HS-27A (cell line): ENCODE measurements at places on chromosomes 2 and 18.

GRCh38 chr2:207635468-207636200, 10.4 kb upstream of the METTL21A start:
- DNase-seq, result no peak

DNA sequence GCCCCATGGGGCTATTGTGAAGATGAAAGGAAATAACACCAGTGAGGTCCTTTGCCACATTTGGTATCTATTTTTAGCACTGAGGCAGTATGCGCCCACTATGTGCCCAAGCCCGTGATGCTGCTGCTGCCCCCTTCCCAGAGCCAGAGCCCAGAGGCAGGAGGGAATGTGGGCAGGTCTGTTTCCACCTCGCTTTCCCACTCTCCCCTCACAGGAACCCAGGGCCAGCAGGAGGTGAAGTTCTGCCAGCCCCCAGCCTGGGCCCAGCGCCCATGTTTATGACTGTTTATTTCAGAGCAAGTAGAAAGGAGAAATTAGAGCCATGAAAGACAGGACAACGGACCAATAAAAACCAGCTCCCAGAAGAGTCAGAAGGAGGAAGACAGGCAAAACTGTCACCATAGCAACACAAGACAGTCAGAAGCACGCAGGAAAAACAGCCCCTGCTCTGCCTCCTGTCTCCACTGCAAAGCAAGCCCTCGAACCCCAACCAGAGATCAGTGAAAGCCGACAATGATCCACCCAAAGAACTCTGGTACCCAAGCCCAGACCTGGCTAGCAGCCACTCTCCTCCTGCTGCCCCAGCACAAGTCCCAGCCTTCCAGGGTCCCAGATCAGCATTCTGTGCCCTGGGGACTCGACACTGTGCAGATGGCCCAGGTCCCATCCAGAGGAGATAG, 1.4 kb downstream of the CYRIA start:
- DNase-seq, result no peak

DNA sequence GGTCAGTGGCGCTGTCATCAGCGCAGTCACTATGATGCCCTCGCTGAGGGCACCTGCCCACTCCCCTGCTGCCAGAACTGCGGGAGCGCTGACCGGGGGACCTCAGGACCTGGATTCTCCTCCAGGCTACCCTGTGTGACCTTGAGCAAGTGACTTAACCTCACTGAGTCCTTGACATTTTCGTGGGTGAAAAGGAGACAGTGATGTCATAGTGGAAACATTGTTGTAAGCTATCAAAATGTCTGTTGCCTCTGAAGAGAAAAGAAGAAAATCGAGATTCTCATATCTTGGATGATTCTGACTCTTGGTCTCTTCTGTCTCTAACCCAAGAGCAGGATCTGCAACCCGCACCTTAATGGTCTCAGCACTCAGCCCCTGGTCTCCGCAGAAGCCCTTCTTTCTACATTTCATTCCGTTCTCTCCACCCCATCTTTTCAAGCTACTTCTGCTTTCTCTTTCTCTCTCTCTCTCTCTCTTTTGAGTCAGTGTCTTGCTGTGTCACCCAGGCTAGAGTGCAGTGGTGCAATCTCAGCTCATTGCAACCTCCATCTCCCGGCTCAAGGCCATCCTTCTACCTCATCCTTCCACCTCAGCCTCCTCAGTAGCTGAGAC, 978 bp upstream of the TUBA4A start:
- no peak for DNase-seq

DNA sequence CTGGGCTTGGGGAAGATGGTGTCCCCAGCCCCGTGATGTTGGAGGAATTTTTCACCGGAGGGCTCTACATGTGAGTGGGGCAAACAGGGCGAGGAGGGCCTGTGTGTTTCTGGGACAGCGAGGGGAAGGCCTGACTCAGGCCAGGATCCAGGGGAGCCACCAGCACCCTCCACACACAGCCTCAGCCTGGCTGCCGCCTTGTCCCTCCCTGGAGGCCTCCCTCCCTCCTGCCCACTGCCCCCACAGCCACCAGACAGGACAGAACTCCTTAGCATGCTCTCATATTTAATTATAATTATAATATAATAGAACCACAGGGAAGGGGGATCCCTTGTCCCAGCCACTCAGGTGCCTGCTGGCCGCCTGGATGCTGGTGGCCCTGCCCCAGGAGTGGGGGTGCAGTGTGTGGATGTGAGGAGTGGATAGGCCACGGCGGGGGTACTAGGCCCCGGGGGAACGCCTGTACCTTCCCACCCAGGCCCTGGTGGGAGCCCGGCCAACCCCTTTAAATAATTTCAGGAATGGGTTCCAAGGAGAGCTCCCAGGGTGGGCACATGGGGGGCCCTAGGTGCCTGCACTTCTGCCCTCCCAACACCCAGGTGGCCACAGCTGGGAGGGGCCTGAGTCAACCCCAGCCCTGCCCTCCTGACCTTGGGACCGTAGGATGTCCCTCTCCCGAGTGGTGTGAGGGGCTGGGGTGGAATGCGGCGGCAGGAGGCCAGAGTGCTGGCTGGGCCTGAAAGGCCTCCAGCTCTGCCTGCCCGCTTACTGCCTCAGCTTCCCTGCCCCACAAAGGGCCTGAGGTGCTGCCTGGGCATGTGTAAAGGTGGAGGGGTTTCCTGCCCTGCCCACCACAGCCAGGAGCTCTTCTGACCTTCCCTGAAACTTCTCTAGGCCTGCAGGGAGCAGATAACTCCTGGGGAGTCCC, 8.8 kb downstream of the PDCD1 start:
- no peak for DNase-seq

- no peak for DNase-seq
Measured at GRCh38 chr18:33593261-33593660, 15.2 kb downstream of the ASXL3 start.

DNA sequence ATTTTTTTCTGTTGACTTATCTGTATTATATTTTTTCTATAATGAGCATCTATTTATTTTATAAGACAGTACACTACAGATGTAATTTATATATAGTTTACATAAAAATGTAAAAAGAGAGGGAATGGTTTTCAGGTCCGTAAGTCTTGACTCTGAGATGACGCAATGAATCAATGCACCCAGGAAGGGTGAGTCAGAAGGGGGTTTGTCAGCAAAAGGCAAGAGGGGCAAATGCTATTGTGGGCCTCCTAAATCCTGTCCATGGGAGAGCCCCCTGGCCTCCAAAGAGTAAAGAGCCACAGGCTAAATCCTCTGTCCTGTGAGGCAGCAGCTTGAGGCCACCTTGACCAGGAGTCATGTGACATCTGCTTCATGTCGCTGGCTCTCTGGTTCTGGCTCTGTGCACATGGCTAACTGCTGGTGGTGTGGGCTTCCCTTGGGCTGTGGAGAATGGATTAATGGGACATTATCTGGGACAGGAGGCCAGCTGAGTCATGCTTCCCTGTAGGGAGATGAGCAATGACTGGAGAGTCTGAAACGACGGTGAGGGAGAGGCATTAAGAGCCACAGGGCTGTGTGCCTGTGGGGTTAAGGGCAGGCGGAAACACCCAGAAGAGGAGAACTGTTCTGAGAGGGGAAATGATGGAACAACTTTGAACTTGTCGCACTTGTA, 22.8 kb upstream of the ASB18 start:
- DNase-seq, result no peak

DNA sequence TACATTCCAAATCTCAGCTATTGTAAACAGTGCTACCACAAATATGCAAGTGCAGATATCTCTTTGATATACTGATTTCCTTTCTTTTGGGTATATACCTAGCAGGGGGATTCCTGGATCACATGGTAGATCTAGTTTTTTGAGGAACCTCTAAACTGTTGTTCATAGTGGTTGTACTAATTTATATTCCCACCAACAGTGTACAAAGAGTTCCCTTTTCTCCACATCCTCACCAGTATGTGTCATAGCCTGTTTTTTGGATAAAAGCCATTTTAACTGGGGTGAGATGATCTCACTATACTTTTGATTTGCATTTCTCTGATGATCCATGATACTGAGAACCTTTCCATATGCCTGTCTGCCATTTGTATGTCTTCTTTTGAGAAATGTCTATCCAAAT, 6.3 kb upstream of the CCNT2 start:
- DNase-seq, result no peak

DNA sequence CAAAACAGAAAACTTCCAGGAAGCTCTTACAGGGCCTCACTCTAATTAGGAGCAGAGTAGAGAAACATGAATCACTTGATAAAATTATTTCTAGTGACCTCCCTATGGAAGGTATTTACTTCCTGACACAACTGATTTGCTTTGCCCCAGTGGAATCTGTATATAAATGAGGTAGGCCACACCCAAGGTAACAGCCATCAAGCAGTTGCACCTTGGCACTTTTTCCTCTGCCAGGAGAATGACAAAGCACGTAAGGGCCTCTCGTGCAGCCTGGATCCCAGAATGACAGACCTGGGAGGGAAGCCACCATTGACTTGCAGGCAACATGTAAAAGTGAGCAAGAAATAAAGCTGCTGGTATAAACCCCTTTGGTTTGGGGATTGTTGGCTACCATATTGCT, 620.0 kb upstream of the SLC39A10 start:
- DNase-seq, result no peak

DNA sequence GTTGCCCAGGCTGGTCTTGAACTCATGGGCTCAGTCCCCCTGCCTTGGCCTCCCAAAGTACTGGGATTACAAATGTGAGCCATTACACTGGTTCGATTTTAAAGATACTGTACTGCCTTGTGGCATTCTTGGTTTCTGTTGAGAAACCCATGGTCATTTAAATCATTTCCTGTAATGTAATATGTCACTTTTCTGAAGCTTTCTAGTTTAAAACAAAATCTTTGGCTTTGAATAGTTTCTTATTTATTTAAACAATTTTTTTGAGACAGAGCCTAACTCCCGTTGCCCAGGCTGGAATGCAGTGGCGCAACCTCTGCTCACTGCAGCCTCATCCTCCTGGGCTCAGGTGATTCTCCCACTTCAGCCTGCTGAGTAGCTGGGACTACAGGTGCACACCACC, 8.9 kb downstream of the ZNF512 start:
- DNase-seq, result no peak

DNA sequence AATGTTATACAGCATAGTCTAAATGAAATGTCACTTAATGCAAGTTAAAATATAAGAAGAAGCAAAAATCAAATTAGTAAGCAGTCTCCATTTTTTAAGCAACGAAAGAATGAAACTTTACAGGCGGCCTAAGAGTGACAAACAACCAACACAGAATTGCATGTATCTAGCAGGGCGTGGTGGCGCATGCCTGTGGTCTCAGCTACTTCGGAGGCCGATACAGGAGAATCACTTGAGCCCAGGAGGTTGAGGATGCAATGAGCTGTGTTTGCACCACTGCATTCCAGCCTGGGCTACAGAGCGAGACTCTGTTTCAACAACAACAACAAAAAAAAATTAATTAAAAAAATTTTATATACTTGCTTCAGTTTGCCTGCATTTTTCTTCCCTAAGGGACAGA, 16.6 kb downstream of the RBMS1 start:
- DNase-seq, result no peak

GRCh38 chr18:43031169-43031568, 84.3 kb downstream of the RIT2 start:
- no peak for DNase-seq

GRCh38 chr2:140747665-140748064, 1383.2 kb downstream of the LRP1B start:
- no peak for DNase-seq

DNA sequence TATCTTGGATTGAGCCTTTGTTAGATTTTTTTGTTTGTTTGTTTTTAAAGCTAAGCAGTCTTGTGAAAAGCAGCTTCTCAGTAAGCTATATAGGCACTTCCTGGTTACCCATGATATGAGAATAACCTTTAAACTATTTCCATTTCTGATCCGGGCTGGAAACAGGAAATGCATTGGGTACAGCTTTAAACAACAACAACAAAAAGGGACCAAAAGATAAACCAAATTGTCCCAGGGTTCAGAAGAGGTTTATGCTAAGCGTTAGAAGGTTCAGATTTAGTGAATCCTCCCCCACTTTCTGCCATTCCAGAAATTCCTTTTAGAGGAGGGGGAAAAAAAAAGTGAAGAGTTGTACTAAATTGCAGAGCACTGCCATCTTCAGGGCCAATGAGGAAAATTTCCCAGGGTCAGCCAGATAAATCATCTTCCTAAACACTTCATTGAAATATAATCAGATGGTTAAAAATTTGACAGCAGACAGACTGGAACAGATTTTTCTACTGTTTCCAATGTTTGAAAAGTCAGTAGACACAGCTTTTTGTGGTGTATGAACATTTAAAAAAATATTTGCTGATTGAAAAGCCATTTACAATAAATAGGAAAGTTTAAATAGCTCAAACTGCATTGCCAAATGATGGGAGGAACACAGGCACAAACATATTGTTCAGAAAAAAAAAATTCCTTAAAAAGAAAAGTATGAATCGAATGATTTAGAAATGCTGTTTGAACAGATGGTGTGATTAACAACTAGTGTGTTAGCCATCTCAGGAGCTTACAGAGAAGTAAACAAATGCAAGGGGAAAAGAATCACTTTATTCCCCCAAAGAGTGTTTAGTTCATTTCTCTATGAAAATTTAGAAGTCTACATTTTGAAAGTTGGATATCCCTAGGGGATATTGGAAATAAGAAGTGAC, 189.9 kb upstream of the TANK start:
- DNase-seq, result peak; percentile 47

GRCh38 chr2:240479111-240479501, 43.6 kb downstream of the GPC1 start:
- no peak for DNase-seq

DNA sequence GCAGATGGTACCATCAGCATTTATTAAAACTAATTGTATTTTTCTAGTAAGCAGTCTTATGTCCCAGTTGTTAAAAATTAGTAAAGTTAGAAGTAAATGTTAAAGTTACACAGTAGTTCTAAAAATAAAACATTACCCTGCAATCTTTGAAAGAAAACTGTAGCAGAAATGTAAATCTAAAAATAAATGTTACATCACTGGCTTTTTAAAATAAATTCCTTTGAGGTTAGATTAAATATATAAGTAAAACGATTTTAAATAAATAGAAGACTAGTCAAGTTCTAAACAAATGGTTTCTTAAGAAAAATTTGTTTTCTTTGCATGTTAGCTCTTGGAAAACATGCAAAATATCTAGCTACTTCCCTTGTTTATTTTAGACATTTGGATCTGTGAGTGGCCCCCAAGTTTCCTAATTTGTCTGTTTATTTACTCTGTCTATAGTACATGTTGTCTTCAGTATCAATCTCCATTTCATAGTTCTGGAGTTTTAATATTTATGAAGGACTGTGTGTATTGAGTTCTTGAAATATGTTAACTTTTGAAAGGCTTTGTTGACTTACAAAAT, 58.2 kb downstream of the GLS start:
- DNase-seq, result no peak

GRCh38 chr2:28583899-28584553, 88.2 kb downstream of the PLB1 start:
- peak; percentile 96 for DNase-seq

DNA sequence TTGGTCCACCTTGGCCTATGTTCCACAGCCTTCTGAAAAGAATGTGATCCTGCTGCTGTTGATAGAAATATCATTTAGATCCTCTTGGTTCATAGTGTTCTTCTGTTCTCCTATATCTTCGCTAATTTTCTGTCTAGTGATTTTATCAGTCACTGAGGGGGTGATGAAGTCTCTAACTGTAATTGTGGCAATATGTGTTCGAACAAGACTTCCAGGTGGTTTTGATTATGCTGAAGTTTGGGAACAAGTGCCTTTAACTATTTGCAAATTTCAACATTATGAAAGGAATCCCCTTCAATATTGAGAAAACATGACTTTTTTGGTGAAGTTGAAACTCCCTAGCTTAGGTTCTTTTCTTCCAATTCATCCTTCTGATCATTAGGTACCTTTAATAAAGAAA, 140.4 kb downstream of the MTX2 start:
- no peak for DNase-seq

- no peak for DNase-seq
Measured at GRCh38 chr2:231348173-231348572, 47.3 kb upstream of the B3GNT7 start.

GRCh38 chr2:102806250-102806837, 44.5 kb downstream of the TMEM182 start:
- no peak for DNase-seq
